ENCODE measurements at places on chromosomes 16 and 17.

- no peaks in the 10 kb centered on the region for H3K4me1 ChIP-seq
- no peak overlapping the region for H3K27ac ChIP-seq
- H3K27me3 ChIP-seq, result peaks cover 13% of the 10 kb centered on the region
- H3K36me3 ChIP-seq, result no peaks in the 10 kb centered on the region
- no peak overlapping the region for H3K4me3 ChIP-seq
These were observed 102.0 kb upstream of the ADAMTS18 start for GRCh38 chr16:77536809-77537208.

GRCh38 chr17:72924196-72924595 is 168.3 kb downstream of the SLC39A11 start:
- no peak overlapping the region for H3K27ac ChIP-seq
- no peak for DNase-seq
- peaks cover 5% of the 10 kb centered on the region for H3K36me3 ChIP-seq
- H3K27me3 ChIP-seq, result no peaks in the 10 kb centered on the region
- no peaks in the 10 kb centered on the region for H3K4me1 ChIP-seq
- H3K4me3 ChIP-seq, result no peak overlapping the region

DNA sequence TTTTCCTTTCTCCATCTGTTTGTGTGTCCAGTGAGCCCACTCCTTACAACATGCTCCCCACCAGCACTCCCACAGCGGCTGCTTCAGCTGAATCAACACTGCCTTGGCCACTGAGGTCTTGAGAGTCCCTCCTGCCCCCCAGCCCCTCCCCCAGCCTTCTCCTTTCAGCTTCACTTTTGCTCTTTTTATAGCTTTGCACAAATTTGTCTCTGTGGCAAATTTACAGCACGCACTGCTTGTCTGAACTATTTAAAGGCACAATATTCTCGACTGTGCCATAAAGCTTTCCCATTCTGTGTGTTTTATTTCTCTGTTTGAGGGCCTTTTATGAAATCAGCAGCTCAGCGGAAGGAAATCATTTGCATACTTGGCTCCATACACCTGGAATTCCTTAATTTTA is 579.3 kb downstream of the TOX3 start:
- H3K27me3 ChIP-seq, result no peaks in the 10 kb centered on the region
- no peak overlapping the region for H3K4me3 ChIP-seq
- H3K36me3 ChIP-seq, result no peaks in the 10 kb centered on the region
- H3K27ac ChIP-seq, result no peak overlapping the region

- peaks cover 3% of the 10 kb centered on the region for H3K4me1 ChIP-seq
- DNase-seq, result no peak
- no peak overlapping the region for H3K4me3 ChIP-seq
- no peaks in the 10 kb centered on the region for H3K27me3 ChIP-seq
- no peaks in the 10 kb centered on the region for H3K36me3 ChIP-seq
- H3K27ac ChIP-seq, result no peak overlapping the region
These were observed 152.1 kb downstream of the AXIN2 start for GRCh38 chr17:65409381-65409780.

DNA sequence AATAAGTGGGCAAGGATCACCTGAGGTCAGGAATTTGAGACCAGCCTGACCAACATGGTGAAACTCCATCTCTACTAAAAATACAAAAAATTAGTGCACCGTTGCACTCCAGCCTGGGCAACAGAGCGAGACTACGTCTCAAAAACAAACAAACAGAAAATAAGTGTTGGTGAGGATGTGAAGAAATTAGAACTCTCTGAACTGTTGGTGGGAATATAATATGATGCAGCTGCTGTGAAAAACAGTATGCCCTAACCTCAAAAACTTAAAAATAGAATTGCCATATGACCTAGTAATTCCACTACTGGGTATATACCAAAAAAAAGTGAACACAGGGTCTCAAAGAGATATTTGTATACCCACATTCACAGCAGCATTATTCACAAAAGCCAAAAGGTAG is 26.1 kb downstream of the GLG1 start:
- no peak for DNase-seq
- H3K4me1 ChIP-seq, result peaks cover 71% of the 10 kb centered on the region
- H3K4me3 ChIP-seq, result no peak overlapping the region
- H3K36me3 ChIP-seq, result peaks cover 13% of the 10 kb centered on the region
- peak overlapping the region; percentile 64 for H3K27ac ChIP-seq

DNA sequence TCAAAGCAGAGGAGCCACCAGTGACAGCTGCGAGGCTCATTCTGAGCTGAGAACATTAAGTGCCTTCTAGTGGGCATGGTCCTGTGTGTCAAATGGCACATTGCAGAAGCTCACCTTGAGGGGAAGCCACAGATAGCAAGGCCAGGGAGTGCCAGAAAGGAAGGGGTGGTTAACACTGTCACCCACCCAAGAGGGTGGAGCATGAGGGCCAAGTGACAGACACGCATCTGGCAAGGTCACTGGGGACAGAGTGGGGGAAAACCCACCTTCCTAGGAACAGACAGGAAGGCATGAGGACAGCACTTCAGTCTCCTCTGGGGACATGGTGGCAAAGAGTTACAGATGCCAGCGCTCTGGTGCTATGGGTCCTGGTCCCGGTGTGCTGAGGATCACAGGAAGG is 22.1 kb downstream of the NUBP1 start:
- DNase-seq, result no peak
- peaks cover 16% of the 10 kb centered on the region for H3K4me1 ChIP-seq
- peak overlapping the region; percentile 60 for H3K27ac ChIP-seq
- H3K4me3 ChIP-seq, result no peak overlapping the region
- H3K27me3 ChIP-seq, result no peaks in the 10 kb centered on the region

All from activated T-cell treated with anti-CD3 and anti-CD28 coated beads, Interleukin-2, amount 50 U/mL, for 24 hours (primary cell).